ENCODE measurements at places on chromosomes 13 and 19.

GRCh38 chr13:60318186-60318585 is 78.8 kb upstream of the TDRD3 start:
- DNase-seq = no peak

DNA sequence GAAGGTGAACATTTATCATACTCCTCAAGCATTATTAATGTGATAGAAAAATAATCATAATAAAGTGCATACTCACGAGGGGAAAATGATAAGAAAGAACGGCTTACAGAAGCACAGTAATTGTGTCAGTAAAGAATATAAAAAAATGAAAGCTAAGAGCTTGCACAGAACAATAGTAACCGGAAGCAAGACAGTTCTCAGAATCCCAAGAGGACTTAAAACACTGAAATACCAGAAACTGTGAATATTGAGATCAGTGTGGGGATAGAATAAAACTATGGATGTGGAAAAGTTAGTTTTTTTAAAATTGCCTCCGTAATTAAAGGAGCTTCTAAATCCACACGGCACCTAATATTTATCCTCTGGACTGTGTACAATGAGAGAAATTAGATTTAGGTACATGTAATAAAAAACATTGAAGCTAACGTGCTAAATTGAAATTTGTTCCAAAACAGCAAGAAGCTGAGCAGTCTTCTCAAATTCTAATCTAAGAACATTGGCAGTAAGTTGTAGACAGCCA is 482.7 kb downstream of the SLITRK6 start:
- DNase-seq = no peak

GRCh38 chr19:4538601-4538954 is 1.3 kb downstream of the LRG1 start:
- DNase-seq = no peak

DNA sequence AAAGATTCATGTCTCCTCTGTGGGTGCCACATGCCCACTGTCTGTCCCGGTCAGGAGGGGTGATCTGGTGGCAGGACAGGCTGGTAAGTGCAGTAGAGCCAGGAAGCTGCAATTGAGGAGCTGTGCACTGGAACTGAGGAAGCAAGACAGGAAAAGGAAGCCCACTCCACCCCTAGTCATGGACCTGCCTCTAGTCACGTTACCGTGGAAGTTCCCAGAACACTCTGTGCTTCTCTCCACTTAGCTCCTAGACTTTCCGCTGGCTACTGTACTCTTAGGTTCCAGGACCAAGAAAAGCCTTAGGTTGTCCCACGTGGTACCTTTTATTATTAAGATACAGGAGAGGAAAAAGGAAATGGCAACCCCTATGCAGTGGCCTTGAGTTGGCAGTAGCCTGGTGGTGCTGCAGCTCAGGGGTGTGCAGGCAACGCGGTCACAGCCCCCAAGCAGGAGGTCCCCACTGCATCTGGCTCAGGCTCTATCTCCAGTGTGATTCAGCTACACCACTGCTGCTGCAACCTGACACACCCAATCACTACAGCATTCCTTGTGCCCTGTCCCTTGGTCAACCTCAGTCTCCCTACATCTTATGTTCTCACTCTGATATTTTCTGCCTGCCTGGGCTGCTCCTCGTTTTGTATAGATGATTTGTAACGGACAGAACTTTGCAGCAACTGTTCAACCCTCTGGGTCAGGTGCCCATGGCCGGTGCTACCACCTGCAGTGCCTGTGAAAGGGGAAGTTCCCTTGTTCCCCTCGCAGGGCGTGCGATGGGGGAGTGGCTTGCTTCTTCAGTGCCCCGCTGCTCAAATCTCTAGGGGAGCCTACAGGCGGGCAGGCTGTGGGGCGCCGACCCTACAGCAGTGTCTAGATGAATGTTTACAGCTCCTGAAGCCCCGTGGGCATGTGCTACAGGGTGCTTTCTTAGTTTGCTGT is 24.4 kb upstream of the GPR12 start:
- DNase-seq = no peak

GRCh38 chr13:20782116-20782708 is 8.5 kb upstream of the EEF1AKMT1 start:
- DNase-seq = no peak
